C1 segment of cervical spinal cord (tissue), 14 donors: ENCODE measurements at places on chromosomes 7 and 10.

DNA sequence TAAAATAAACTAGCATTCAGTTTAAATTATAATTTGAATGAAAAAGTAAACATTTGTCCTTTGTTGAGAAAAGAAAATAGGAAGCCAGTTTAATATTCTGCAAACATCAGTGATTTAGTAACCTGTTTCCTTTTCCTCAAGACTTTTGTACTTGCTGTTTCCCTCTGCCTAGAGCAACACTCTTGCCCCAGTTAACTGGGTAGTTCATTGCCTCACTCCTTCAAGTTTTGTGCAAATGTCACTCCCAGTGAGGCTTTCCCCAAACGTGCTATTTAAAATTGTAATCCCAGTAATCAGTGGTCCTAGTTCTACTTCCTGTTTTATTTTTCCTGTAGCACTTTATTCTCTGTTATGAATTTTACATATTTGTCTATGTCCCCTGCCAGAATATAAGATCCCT, 23.8 kb downstream of the DLD start:
- DNase-seq, result no peak

DNA sequence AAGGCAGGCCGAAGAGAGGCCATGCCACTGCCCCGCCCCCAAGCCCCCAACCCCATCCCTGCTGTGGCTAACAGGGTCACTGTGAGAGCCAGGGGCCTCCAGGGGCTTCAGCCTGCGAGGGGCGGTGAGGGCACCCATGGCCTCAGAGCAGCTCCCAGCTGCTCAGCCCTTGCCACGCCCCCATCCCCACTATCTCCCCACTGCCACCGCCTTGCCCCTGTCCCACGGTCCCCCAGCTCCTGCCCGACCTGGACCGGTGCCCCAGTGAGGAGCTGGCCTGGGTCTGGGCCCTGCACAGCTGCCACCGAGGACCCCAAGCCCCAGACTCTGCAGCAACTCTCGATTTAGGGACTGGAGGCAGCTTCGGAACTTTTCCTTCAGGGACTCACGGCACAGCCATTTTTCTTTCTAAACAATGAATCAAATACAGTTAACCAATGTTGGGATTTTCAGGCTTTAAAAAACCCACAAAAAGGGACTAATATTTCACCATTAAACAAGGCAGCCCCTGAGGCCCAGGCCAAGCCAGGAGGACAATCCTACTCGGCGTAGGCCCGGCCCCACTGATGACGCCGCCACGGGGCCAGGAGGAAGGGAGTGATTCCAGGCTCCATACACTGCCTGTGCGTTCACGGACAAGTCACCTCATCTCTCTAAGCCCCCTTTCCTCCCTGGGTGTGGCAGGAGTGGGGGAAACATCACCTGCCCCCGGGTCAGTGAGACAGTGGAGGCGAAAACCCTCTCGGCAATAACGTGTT, 237.1 kb downstream of the ELFN1 start:
- DNase-seq, result no peak

GRCh38 chr10:79475119-79475653, 29.8 kb upstream of the ZCCHC24 start:
- no peak for DNase-seq

DNA sequence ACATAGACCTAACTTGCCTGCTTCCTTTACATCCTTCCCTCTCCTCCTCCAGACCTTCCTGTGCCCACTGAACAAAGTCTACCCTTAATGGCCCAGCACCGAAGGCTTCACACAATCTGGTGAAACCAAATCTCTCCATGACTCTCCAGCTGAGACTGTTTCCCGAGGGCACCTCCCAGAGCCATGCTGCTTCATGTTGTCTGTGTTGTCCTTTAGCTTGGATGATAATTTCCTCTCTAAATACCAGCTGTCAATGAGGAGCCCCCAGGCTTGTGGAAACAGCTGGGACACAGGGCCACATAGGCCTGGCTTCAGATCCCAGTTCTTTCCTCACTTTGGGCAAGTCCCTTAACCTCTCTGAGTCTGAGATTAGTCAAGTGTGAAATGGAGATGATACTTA, 54.3 kb downstream of the DLD start:
- DNase-seq, result no peak

- DNase-seq, result no peak
Observed at GRCh38 chr7:485188-486081, 34.2 kb downstream of the PDGFA start.

GRCh38 chr7:39187130-39187529, 209.4 kb downstream of the POU6F2 start:
- DNase-seq, result no peak

- no peak for DNase-seq
Observed at GRCh38 chr10:62578301-62578700, 204.1 kb downstream of the ZNF365 start.

DNA sequence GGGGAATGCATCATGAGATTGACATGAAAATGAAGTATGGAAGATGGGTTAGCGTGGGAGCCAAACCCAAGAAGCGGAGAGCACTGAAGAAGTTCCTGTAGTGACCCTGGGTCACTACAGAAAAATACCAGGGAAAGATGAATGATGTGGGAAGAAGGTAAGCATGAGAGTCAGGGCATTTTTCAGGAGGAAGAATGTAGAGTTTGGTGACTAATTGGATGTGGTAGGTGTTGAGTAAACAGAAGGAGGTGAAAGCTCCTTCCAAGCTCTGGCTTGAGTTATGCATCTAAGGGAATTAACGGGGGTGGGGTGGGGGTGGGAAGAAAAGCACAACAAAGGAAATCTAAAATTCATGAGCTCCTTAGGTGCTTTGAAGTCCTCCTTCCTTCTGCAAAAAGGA, 238.1 kb upstream of the AOAH start:
- DNase-seq, result no peak

GRCh38 chr10:69647819-69648218, 17.8 kb downstream of the FAM241B start:
- no peak for DNase-seq

GRCh38 chr10:121678631-121679174, 80.5 kb upstream of the FGFR2 start:
- DNase-seq, result no peak

DNA sequence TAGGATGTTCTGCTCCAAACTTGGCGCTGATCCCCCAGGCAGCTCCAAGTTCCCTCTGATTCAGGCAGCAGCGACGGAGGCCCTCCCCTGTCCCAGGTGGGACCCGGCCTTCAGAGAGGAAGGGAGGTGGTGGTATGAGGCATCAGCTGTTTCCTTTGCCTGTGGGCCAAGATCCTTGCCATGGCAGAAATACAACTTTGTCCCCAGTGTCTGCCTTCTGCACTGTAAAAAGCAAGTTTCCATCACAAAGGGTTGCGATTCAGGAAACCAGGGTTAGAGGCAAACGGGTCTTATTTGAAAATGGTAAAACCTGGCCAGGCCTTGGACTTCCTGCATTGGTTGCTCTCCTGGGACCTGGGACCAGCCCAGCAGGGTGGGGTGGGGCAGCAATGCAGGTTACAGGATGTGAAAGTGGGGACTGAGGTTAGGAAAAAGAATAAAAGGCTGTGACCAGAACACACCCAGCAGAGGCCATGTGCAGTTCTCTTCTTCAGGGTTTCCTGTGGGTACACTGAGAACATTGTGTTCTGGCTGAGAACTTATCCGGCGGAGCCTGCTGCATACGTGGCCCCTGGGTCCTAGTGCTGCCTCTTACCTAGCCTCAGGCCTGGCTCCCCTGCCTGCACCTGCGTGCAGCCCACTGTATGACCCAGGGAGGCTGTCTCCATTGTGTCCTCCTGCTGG, 25.1 kb upstream of the DDIT4 start:
- no peak for DNase-seq

GRCh38 chr7:67346876-67347275, 350.2 kb downstream of the TYW1 start:
- DNase-seq, result no peak

DNA sequence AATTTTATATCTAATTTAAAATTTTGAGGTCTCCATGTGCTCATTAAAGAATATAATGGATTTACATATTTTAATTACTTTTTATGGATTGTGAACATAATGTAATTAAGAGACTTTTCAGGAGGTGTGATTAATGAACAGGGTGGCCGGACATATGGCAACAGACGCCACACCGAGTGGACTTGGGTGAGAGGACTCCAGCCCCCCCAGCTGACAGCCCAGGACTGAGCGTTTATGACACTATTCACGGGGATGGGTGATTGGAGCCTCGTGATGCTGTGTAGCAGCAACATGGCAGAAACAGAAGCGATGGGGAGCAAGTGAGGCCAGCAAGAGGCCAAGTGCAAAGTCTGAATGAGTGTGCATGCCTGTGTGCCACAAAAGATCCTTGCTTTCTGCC, 1176.9 kb downstream of the TYW1 start:
- no peak for DNase-seq

DNA sequence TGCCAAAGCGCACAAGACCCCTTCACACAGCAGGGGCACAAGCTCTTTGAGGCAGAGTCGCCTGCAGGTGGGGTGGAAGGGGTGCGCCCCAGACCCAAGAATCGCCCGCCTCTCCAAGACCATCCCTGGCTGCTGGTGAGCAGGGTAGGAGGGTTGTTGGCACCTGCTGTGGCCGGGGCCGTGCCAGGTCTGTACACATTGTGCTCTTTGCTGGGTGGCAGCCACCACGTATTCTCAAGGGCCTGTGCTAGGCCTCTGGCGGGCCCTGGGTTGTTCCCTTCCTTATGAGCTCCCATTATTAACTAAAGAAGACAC, 84.4 kb downstream of the LHPP start:
- DNase-seq, result no peak

DNA sequence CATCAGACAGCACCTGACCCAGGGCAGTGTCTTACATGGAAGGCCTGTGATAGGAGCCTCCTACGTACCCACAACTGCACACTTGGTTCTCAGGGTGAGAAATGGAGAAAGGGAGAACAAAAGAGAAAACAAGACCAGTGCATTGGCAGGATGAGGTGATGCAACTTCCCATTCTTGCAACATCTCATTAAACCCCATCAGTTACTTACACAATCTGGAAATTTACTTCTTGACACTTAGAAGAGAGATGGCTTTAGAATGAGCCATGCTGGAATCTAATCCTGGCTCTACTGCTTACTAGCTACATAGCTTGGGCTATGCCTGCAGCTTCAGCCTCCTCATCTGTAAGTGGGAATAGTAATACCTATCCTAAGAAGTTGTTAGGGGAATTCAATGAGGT, 391.7 kb downstream of the KCNMA1 start:
- no peak for DNase-seq

- no peak for DNase-seq
Observed at GRCh38 chr7:73758581-73759138, 11.4 kb downstream of the CLDN3 start.

DNA sequence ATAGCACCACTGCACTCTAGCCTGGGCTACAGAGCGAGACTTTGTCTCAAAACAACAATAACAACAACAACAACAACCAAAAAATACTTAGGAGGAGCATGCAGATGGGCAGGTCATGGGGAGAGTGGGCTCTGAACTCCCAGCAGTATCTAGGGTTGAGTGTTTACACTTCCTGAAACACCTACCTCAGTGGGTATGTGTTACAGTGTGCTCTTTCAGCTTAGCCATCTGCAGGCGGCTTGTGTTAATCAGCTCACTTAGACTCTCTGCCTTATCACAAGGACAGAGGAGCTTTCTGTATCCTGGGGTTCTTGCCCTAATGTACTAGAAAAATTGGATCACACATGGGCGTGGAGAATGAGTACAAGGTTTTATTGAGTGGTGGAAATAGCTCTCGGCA, 340.2 kb downstream of the KIF20B start:
- DNase-seq, result no peak

GRCh38 chr10:1932692-1933094, 195.4 kb upstream of the ADARB2 start:
- DNase-seq, result no peak

GRCh38 chr7:5441840-5442503, 18.3 kb upstream of the TNRC18 start:
- DNase-seq, result no peak

DNA sequence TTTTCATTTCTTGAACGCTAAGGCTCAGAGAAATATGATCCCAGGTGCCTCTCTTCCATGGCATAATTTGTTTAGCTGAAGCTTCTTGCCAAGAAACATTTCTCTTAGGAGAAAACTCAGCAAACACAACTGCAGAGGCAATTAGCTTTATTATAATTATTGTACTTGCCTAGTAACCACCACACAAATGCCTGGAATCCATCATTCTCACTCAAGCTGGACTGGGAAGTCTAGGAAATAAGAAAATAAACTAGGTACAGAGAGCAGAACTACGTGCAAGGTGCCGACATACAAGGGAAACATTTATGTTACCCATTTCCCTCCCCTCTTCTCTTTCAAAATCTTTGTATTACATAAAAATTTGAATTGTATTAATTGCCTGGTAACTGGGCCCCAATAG, 15.1 kb downstream of the SLC35B4 start:
- no peak for DNase-seq

DNA sequence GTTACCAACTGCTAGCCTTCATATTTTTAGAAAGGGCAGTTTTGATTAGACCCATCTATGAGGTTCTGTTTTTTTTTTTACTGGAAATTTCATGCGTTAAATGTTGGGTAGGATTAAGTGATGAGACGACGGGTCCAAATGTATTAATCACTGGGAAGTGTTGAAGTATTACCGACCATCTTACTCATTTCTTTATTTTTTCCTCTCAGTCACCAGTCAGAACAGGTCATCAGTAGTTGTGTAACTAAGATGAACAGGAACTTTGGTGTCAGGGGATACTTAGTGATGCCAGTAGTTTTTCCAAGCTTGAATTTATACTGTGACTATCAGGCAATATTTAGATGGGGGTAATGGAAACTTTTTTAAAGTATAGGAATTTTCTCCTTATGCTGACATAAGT, 14.2 kb downstream of the TFAM start:
- DNase-seq, result no peak
